ENCODE measurements at places on chromosomes 5 and 9.

GRCh38 chr9:86036555-86036954 is 62.8 kb downstream of the GOLM1 start:
- DNase-seq = no peak

DNA sequence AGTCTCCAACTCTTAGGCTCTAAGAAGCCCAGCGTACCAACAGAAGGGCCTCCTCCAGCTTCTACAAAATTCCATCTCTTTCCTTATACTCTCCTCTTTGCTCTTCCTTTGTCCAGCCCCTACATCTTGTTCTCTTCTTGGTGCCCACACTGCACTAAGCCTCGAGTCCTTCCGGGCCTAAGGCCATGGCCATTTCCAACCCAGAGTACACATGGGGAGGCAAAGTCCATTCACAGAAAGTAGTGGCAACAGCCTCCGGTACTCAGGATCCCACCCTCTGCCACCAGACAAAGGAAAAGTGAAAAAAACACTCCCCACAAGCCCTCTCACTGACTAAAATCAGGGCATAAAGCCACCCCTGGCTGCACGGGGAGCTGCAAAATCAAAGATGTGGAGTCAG is 60.3 kb downstream of the SAXO1 start:
- no peak for DNase-seq

- no peak for DNase-seq
Observed at GRCh38 chr5:96481009-96481786, 48.1 kb upstream of the PCSK1 start.

DNA sequence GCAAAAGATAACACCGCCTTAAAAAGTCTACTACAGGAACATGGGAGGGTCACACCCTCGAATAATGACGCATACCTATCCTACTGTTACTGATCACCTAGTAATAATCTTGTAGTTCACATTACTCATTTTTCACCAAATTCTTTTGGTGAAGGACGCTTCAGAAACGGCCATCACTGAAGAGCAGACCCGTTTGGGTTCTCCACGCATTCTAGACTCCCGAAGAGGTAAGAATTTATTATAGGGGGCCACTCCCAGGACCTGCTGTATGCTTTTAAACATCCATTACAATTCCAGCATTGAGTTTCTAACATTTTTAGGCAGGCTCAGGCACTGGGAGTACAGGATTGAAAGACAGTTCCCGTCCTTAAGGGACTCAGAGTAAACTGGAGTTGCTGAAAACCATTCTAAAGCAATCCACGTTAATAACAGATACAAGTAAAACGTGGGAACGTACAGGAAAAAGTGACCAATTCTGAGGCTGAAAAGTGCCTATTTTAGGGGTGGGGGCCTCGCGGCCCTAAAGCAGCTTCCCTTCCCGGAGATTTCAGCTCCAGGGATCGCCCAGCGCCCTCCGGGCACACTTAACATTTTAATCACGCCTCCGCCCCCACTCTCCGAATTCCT is at the start of gene FER:
TSS of gene FER (plus strand) at position 124 of the 627 bp plus-strand sequence. CDS start 50,286 bp downstream, outside the sequence.
- peak; percentile 32 for DNase-seq

DNA sequence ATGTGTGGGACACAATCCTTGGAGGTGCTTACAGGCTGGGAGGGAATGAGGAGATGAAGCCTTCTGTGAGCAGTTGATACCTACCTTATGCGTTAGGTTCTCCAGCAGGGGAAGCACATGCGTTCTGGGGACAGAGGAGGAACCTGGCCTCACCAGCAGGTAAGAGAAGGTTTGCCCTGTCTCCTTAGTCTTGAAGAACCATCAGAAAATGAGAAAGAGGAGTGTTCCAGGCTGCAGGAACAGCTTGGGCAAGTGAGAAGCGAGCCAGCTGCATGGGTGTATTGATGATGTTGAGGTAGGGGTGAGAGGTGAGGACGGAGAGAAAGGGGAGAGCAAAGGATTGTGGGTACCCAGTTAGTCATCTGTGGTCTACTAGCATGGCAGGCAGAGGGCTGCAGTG is 156.9 kb upstream of the MVB12B start:
- no peak for DNase-seq

GRCh38 chr5:66595756-66596635 is at the start of gene MAST4:
Gene MAST4 (plus strand): TSS chr5:66596393. CDS start chr5:66596656, 263 bp downstream.
- DNase-seq = peak; percentile 18

GRCh38 chr9:72773570-72773969 is 179.3 kb downstream of the ALDH1A1 start:
- DNase-seq = no peak

- DNase-seq = no peak
Observed at GRCh38 chr9:265209-265870, 50.7 kb downstream of the DOCK8 start.

DNA sequence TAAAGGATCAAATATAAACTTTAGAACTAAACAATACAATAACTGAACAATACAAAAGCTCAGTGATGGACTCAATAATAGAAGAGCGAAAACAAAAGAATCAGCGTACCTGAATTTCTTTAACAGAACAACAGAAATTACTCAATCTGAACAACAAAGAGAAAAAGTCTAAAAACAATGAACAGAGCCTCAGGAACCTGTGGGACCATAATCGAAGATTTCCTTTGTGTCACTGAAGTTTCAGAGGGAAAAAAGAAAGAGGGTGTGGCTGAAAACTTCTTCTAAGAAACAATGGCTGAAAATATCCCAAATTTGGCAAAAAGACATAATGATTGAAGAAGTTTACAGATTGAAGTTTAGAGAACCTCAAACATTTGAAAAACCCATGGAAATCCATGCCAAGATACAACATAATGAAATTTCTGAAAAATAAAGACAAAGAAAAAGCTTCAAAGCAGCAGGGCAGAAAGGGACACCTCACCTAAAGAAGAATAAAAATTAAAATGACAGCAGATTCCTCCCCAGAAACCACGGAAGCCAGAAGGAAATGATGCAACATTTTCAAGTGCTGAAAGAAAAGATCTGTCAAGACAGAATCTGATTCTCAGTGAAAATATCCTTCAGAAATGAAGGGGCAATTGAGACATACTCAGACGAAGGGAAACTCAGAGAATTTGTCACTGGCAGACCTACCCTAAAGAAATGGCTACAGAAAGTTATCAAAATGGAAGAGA is 288.8 kb downstream of the ARL15 start:
- no peak for DNase-seq

- DNase-seq = no peak
Observed at GRCh38 chr5:139969318-139969717, 73.8 kb downstream of the NRG2 start.

GRCh38 chr5:150431574-150431973 is 18.0 kb downstream of the RPS14 start:
- no peak for DNase-seq

GRCh38 chr9:14393418-14393817 is 79.5 kb upstream of the NFIB start:
- no peak for DNase-seq

- DNase-seq = no peak
Observed at GRCh38 chr5:157955541-157956172, 96.7 kb upstream of the CLINT1 start.

GRCh38 chr5:9340085-9340484 is 205.8 kb downstream of the SEMA5A start:
- no peak for DNase-seq

GRCh38 chr5:54062958-54063357 is 247.4 kb downstream of the ARL15 start:
- DNase-seq = no peak

GRCh38 chr5:77003246-77003645 is 27.0 kb upstream of the AGGF1 start:
- no peak for DNase-seq

All from activated CD4-positive, alpha-beta T cell treated with anti-CD3 and anti-CD28 coated beads, Interleukin-2, amount 50 U/mL, for 1 hour (primary cell).